ENCODE measurements at places on chromosomes 1 and 21. TPM values are rescaled to one million over a fixed set of nuclear protein-coding genes. Genes with fewer than 3 reads are reported as not detected.

GRCh38 chr1:175272361-175272760 lies 79.8 kb upstream of the KIAA0040 start:
- DNase-seq = no peak
- H3K4me3 ChIP-seq = no peak overlapping the region
- H3K4me1 ChIP-seq = no peaks in the 10 kb centered on the region

GRCh38 chr1:203320591-203321272 lies 15.4 kb downstream of the BTG2 start:
- no peak for DNase-seq
- peaks cover 74% of the 10 kb centered on the region for H3K4me1 ChIP-seq
- H3K27ac ChIP-seq = peak overlapping the region; percentile 98
- H3K27me3 ChIP-seq = no peaks in the 10 kb centered on the region

- no peaks in the 10 kb centered on the region for H3K27me3 ChIP-seq
- no peaks in the 10 kb centered on the region for H3K36me3 ChIP-seq
- H3K27ac ChIP-seq = no peak overlapping the region
- H3K4me3 ChIP-seq = no peak overlapping the region
- DNase-seq = no peak
Observed at GRCh38 chr1:106780806-106781569, 275.5 kb upstream of the PRMT6 start.

DNA sequence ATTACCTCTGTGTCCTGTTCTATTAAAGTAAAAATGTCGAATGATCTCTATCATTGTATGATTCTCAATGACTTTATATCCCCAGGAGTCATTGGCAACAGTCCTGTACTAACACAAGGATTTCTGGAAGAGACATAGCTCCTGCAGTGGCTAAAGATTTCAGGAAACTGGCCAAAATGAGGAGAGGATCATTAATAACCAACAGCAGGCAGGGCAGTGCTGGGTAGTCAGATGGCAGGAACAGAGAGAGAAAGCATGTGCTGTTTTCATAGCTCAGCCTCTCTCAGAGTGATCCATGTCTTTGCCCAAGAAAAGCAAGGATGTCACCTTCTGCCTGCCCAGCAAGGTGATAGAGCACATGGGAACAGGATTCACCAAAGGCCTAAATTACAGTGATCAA lies 604.7 kb upstream of the PLXNA2 start:
- no peak overlapping the region for H3K4me3 ChIP-seq
- no peaks in the 10 kb centered on the region for H3K27me3 ChIP-seq
- DNase-seq = no peak
- H3K27ac ChIP-seq = no peak overlapping the region

- H3K27ac ChIP-seq = no peak overlapping the region
- H3K27me3 ChIP-seq = no peaks in the 10 kb centered on the region
- no peaks in the 10 kb centered on the region for H3K4me1 ChIP-seq
- H3K4me3 ChIP-seq = no peak overlapping the region
- DNase-seq = no peak
Observed at GRCh38 chr1:24253571-24253970, 65.6 kb upstream of the GRHL3 start.

DNA sequence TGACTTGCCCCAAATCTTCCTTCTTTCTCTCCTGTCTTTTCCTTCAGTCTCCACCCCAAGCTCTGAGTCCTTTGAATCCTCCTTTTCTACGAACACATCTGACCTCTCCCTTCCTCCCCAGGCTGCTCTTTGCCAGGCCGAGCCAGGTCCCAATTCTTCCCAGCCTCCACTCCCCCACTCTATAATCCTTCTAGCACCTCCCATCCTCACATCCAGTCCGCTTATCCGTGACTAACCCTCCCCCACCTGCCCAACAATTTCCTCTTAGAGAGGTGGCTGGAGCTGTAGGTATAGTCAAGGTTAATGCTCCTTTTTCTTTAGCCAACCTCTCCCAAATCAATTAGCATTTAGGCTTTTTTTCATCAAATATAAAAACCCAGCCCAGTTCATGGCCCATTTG lies 9.5 kb upstream of the HPDL start:
- no peaks in the 10 kb centered on the region for H3K27me3 ChIP-seq
- H3K27ac ChIP-seq = no peak overlapping the region
- no peaks in the 10 kb centered on the region for H3K4me1 ChIP-seq
- no peaks in the 10 kb centered on the region for H3K36me3 ChIP-seq

DNA sequence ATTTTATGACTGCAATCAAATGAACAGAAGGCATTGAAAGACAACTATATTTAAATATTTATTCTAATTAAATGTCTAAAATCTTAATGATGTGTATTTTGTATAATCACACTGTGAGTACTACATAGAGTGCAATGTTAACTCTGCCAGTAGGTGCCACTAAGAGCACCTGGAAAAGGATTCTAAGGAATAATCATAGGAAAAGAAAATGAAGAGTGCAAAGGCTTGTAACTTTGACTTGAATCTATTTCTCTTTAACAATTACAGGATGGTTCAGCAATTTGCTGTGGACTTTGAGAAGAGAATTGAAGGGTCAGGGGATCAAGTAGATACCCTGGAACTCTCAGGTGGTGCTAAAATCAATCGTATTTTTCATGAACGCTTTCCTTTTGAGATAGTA lies 200.4 kb downstream of the DNM3 start:
- H3K4me1 ChIP-seq = peaks cover 6% of the 10 kb centered on the region
- no peaks in the 10 kb centered on the region for H3K27me3 ChIP-seq
- H3K4me3 ChIP-seq = no peak overlapping the region
- H3K36me3 ChIP-seq = no peaks in the 10 kb centered on the region
- no peak for DNase-seq
- H3K27ac ChIP-seq = no peak overlapping the region

DNA sequence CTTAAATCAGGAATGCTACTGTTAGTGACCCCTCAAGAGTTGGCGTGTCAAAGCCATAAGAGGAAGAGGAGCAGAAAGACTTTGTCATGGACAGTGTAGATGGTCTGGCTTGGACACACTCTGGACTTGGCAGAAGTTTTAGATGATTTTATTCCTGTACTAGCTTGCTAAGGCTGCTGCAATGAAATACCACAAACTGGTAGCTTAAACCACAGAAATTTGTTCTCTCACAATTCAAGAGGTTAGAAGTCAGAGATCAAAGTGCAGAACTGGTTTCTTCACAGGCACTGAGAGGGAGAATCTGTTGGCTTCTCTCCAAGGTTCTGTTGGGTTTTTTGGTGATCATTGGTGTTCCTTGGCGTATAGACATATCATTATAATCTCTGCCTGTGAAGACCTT lies 869.8 kb upstream of the B3GALT2 start:
- no peaks in the 10 kb centered on the region for H3K36me3 ChIP-seq
- peak overlapping the region; percentile 29 for H3K27ac ChIP-seq
- H3K27me3 ChIP-seq = no peaks in the 10 kb centered on the region

Gene BROX
- total RNA-seq = 46.2 TPM
